ENCODE measurements at places on chromosomes 5 and 9. TPM values are rescaled to one million over a fixed set of nuclear protein-coding genes. Genes with fewer than 3 reads are reported as not detected.

Gene IFNA21
- not detected for total RNA-seq

Gene SLC36A3
- total RNA-seq: not detected

Gene ACTL7B
- total RNA-seq: not detected

DNA sequence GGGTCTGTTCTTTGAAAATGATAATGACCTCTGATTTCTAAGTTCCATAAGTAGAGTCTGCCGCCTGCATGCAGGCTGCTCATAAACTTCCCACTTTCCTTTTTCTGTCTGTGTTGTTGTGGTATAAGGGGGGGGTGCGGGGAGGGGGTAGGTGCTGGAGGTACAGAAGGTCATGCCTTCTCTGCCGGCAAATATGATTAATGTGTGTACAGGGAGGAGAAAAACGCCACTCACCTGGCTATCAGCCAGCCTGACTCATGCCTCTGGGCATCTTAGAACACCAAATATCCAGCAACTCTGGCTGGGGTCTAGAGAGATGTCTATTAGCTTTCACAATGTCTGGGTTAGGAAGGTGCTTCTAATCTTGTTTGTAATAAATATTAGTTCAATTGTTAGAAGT is 128.3 kb downstream of the EFNA5 start:
- H3K4me3 ChIP-seq: no peak overlapping the region
- H3K36me3 ChIP-seq: no peaks in the 10 kb centered on the region
- H3K4me1 ChIP-seq: peaks cover 5% of the 10 kb centered on the region

DNA sequence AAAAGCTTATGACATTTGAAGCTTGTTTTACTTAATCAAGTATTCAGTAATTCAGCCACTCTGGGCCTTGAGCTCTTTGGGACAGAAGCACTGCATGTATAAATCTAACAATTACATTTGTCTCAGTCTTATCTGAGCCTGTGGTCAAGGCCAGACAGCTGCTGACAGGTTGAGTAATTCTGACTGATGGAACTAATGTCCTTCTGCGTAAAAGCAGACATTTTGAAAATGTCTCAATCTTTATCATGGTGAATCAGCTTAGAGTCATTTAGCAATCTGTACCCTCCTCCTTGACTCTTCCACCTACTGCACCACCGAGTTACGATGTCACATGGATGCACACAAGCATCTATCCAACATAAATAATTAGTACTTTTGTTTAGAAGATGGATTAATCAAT is 400.0 kb downstream of the ARRDC3 start:
- no peak overlapping the region for H3K4me3 ChIP-seq
- H3K27me3 ChIP-seq: no peaks in the 10 kb centered on the region
- H3K27ac ChIP-seq: no peak overlapping the region
- no peaks in the 10 kb centered on the region for H3K36me3 ChIP-seq

GRCh38 chr9:120875195-120875565 is 1.8 kb downstream of the PHF19 start:
- H3K4me1 ChIP-seq: peaks cover 73% of the 10 kb centered on the region
- H3K27me3 ChIP-seq: no peaks in the 10 kb centered on the region
- no peak for DNase-seq
- peak overlapping the region; percentile 85 for H3K4me3 ChIP-seq

DNA sequence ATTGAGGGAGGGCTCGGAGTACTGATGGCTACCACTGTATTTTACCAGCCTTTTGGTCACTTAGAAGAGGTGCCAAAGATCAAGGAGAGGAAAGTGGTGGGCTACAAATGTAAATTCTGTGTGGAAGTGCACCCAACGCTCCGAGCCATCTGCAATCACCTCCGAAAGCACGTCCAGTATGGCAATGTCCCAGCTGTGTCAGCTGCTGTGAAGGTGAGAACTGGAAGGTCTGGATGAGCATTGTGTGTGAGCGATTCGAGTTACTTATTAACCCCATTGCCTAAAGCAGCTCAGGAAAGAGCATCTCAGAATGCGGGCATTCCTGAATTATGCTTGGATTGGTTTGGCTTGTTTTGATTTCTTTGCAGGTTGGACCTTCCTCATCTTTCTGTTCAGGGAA is 67.5 kb downstream of the ZNF462 start:
- no peak for DNase-seq
- no peaks in the 10 kb centered on the region for H3K4me1 ChIP-seq
- no peaks in the 10 kb centered on the region for H3K36me3 ChIP-seq

DNA sequence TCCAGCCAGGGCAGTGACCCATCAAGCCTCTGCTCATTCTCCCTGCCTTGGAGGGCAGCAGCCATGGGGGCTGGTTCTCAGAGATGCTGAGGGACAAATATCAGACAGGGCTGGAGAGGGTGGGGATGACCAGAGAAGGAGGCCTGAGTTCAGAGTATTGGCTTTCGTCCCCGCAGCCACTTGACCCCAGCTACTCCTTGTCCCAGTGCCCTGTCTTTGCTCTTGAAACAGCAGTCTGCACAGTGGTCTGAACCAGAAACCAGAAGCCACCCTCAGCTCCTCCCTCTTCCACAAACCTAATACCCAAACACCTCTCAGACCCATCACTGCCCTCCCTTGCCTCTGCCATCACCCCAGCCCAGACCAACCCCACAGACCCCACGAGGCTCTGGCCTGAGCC is 36.3 kb upstream of the SMIM23 start:
- H3K27ac ChIP-seq: no peak overlapping the region
- H3K4me3 ChIP-seq: no peak overlapping the region
- H3K27me3 ChIP-seq: peaks cover 7% of the 10 kb centered on the region
- H3K36me3 ChIP-seq: no peaks in the 10 kb centered on the region
- no peaks in the 10 kb centered on the region for H3K4me1 ChIP-seq

DNA sequence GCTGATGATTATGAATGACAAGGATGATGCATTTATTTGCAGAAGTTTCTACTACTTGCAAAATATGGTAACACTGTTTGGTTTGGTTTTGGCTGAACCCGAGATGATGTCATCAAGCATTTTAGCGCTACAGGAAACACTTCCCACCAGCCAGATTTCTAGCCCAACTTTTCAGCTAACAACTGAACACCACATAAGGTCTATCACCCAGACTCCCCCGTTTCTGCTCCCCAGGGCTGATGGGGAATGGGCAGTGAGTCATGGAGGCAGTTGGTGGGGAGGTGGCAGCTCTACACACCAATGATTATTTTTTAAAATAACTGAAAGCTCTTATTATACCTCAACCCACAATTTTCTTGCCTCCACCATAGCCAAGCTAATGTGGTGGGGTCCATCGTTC is 302.9 kb downstream of the CEMIP2 start:
- no peak overlapping the region for H3K4me3 ChIP-seq
- no peak for DNase-seq
- H3K27me3 ChIP-seq: peaks cover 6% of the 10 kb centered on the region
- no peaks in the 10 kb centered on the region for H3K4me1 ChIP-seq
- no peaks in the 10 kb centered on the region for H3K36me3 ChIP-seq

- no peaks in the 10 kb centered on the region for H3K36me3 ChIP-seq
- peaks cover 46% of the 10 kb centered on the region for H3K4me1 ChIP-seq
- H3K4me3 ChIP-seq: no peak overlapping the region
- no peak overlapping the region for H3K27ac ChIP-seq
- H3K27me3 ChIP-seq: no peaks in the 10 kb centered on the region
- no peak for DNase-seq
Measured at GRCh38 chr5:81533629-81534405, 139.9 kb upstream of the ACOT12 start.

GRCh38 chr9:3012842-3013241 is 168.9 kb upstream of the PUM3 start:
- no peaks in the 10 kb centered on the region for H3K27me3 ChIP-seq
- H3K4me1 ChIP-seq: no peaks in the 10 kb centered on the region
- H3K36me3 ChIP-seq: no peaks in the 10 kb centered on the region
- H3K27ac ChIP-seq: no peak overlapping the region

All from activated naive CD4-positive, alpha-beta T cell treated with anti-CD3 and anti-CD28 coated beads for 36 hours (primary cell).